CD4-positive, alpha-beta T cell treated with Interleukin-10 for 1 hour (primary cell): ENCODE measurements at places on chromosomes 6 and 20.

DNA sequence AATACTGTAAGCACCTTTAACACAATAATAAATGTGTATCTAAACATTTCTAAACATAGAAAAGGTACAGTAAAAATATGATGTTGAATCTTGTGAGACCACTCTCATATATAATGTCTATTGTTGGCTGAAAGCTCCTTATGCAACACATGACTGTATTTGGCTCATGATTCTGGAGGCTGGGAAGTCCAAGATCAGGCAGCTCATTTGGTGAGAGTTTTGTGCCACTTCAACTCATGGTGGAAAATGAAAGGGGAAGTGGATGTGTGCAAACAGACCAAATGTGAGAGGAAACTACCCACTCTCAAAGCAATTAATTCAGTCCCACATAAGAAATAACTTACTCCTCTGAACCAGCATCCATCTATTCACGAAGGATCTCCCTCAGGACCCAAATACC is 257.7 kb upstream of the OPRM1 start:
- DNase-seq: no peak

GRCh38 chr6:160519603-160520042 is 144.5 kb downstream of the LPA start:
- no peak for DNase-seq

DNA sequence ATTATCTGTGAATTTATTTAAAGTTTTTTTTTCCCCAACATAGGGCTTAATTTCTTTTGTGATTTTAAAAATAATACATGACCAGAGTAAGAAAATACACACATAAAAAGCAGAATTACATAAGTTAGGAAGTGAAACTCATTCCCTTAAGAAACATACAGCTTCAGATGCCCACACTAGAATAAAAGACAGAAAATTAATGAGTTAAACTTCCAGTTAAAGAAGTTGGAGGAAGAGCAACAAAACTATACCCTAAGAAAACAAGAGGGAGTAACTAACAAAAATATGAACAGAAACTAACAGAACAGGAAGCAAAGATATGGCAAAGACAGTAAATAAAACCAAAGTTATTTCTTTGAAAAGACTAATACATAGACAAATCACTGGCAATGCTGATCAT is 107.6 kb upstream of the CEP85L start:
- DNase-seq: no peak

DNA sequence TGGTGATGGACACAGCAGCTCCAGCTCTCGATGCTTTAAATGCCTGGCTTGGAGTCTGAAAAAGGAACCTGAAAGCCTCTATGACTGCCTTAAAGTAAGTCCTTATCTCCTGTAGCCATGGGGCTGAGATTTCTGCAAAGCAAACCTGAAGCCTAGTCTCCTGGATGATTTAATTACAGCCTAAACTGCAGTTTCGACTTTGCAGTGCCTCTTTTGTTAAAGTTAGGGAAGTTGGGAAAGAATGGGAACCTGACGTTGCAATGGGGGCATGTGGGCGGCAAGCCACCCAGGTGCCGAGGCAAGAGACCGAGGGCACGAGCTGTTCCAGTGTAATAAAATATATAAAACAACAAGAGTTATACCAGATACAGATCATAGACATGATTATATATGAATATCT is 11.7 kb upstream of the TCFL5 start:
- no peak for DNase-seq

- no peak for DNase-seq
These were observed 274.5 kb downstream of the ALDH8A1 start for GRCh38 chr6:134675110-134676054.

DNA sequence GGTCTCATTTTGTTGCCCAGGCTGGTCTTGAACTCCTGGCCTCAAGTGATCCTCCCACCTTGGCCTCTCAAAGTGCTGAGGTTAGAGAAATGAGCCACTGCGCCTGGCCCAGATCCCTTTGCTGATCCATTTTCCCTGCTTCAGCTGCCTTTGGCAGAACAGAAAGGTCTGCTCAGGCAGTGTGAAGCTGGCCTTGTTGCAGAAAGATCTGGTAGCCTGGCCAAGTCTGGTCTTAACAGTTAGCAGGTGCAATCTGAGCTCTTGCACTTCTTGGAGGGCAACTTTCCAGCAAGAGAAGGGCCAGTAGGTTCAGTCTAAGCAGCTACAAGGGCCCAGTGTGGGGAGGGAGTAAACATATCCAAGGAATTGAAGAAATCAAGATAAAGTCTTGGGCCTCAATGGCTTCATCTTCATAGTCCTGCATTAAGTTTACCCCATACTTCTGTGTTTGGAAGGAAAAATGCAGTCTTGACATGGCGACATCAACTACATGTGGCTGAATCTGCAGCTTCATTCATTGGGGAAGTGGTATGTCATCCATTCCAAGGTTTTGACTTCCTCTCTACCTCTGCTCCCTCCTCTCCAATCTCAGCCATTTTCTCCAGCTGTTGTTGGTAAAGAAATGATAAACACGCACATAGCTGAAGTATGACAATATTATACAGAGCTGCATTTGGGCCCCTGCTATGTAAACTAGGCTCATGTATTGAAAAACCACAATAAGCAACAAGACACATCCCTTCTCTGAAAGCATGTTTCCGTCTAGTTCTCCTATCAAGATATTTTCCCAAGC is 39.0 kb upstream of the NEDD9 start:
- no peak for DNase-seq

GRCh38 chr20:9884061-9884460 is 45.2 kb upstream of the PAK5 start:
- DNase-seq: no peak

DNA sequence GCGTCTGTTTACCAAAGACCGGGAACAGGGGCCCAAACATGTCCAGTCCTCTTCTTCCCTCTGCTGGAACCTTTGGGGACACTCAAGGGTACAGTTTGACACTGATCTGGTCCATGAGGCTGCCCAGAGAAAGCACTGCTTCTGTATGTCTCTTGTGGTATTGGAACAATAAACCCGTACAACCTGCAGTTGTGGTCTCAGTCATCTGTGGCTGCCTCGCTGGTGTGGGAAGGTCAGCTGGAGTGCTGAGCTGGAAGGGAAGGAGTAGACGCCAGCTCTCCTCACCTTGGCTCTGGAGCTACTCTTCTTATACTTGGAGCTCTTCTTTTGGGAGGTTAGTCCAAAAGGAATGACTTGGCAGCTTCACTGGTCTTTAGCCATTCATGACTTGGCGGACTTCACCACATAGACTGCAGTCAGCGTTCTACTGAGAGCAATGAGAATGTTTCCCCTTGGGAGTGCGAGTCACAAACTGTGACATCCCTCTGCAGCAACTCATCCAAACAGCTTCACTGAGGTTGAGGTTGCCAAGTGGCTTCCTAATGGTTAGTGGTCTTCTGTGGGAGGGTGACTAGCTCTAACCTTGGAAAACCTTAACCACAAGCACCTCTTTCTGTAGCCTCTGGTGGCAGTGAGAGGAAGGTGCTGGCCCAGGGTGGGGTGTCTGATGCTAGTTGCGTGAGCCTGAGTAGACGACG is 81.2 kb downstream of the ASXL1 start:
- no peak for DNase-seq

DNA sequence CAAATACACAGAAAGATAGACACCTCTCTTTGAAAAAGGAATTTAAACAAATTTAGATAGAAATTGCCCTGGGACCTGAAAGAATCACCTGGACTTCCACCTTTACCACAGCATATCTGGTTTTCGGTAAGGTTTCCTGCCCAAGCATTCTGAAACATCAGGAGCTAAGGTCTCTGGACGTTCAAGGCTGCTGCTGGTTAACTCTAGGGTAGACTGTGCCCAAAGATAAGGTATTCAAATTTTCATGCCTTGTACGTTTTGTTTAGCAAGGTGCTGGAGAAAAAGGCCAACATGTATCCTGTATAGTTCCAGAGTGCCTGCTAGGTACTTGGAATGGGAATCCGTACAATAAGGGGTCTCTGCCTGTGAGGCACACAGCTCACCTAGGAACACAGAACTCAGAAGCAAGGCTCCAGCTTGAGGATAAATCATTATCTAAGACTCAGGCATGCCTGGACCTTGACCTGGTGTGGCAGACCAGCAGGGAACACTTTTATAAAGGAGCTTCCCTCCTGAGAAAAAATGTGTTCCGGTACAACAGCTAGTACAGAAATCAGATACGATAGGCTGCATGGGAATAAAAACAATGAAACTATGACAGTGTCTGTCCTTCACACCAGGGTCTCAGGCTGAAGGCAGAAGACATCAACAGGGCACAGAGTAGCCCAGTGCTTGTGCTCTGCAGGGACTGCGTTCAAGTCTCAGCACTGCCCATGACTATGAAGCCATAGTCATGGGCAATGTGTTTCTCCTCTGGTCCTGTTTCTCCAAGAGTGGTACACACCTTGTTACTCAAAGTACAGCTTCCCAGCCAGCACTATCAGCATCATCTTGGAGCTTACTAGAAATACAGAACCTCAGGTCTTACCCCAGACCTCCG is 70.4 kb downstream of the METTL24 start:
- no peak for DNase-seq

- DNase-seq: no peak
These were observed 567.7 kb downstream of the ADGRB3 start for GRCh38 chr6:69202768-69203167.

DNA sequence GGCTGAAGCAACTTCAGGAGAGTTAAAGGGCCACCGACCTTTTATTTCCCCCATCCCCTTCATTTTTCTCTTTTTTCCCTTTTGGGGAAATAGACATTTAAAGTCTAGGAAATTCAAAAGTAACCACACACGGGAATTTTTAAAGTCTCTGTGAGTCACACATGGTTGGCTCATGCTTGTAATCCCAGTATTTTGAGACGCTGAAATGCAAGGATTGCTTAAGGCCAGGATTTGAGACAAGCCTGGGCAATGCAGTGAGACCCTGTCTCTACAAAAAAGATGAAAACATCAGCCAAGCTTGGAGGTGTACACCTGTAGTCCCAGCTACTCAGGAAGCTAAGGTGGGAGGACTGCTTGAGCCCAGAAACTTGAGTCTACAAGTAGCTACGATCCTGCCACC is 34.2 kb downstream of the KATNA1 start:
- no peak for DNase-seq

- DNase-seq: peak; percentile 7
These were observed 129.2 kb downstream of the PDSS2 start for GRCh38 chr6:107330168-107330567.

GRCh38 chr20:531608-532007 is 12.0 kb downstream of the CSNK2A1 start:
- no peak for DNase-seq

GRCh38 chr6:42017021-42017643 is 33.2 kb upstream of the TAF8 start:
- no peak for DNase-seq

DNA sequence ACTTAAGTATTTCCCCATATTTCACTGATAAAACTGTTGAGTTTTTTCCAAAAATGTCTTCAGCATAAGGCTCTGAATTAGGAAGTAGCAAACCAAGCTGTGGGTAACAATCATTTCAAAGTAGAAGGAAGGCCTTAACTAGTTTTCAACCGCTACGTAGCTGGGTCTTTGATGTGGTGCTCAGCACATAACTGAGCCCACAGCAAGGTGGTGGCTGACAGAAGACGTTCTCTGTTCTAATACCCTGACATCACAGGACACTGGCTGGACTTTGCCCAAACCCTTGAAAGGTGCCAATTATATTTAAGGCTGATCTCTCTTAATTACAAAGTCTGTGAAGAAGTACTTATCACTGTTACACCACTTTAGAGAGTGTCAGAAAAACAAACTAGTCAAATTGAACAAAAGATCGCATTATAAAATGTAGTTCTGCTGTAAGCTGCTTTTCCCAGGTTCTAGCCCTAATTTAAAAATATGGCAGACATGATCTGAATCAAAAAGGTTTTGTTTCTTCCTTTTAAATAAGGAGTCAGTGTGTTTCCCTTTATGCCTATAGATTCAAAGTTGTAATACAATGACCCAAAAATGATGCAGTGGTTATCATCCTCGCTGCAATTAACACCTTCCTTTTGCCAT is 26.7 kb downstream of the MAN1A1 start:
- DNase-seq: peak; percentile 67

GRCh38 chr6:35365594-35366203 is 23.3 kb downstream of the PPARD start:
- DNase-seq: no peak

DNA sequence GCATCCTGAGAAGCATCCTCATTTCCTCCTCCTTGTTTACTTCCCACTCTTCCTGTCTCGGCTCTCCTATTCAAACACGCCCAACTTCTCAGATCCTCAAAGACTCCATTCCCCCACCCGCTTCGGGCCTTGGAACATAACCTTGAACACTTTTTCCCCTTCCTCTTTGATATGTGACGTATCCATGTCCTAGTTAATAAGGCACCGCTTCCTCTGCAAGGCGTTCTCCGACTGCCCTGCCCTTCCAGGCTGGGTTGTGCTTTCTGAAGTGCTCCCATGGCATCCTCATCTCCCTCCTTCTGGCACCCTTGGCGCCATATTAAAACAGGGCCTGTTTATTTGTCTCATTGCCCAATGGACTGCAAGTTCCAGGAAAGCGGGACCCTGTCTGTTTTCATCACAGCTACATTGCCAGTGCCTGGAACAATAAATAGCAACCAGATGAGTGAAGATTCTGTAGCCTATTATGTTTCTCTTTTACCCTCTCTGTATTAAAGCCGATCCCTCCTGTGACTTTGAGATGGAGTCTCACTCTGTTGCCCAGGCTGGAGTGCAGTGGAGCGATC is 115.3 kb upstream of the TRAF3IP2 start:
- DNase-seq: no peak

DNA sequence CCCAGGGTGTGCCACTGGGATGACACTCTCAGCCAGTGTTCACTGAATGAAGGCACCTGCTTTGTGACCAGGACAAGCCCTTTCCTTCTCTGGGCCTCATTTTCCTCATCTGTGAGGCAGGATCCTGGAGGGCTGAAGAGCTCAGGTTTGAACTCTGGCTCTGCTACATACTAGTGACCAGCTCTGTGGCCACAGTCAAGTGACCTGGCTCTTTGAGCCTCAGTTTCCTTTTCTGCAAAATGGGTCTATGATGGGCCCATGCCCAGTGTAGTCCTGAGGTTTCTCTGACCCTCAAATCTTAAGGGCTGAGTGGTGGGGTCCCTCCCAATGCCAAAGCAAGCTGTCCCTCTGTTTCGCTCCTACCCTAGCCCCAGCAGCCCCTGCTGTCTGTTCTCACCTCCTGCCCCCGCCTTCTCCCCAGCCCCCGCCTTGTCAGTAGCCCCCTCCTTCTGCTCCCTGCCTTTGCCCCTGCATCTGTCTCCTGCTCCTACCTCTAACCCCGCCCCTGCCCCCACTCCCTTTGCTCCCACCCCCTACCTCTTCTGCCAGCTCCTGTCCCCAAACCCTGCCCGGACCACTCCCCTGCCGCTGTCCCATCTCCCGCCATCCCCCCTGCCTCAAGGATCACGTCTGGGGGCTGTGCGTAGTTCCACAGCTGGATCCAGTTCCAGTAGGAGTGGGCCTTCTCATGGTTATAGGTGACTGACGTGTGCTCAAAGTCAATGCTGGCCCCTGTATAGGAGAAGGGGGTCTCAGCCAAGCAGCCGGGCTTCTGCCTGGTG is 17.0 kb downstream of the SUN5 start:
- no peak for DNase-seq
